ENCODE measurements at places on chromosomes 2 and 18.

- no peak for DNase-seq
Observed at GRCh38 chr2:221100467-221101089, 471.5 kb downstream of the EPHA4 start.

GRCh38 chr2:205566606-205567168 is 115.6 kb upstream of the NRP2 start:
- no peak for DNase-seq

GRCh38 chr2:15908371-15908770 is 32.0 kb upstream of the MYCN start:
- no peak for DNase-seq

DNA sequence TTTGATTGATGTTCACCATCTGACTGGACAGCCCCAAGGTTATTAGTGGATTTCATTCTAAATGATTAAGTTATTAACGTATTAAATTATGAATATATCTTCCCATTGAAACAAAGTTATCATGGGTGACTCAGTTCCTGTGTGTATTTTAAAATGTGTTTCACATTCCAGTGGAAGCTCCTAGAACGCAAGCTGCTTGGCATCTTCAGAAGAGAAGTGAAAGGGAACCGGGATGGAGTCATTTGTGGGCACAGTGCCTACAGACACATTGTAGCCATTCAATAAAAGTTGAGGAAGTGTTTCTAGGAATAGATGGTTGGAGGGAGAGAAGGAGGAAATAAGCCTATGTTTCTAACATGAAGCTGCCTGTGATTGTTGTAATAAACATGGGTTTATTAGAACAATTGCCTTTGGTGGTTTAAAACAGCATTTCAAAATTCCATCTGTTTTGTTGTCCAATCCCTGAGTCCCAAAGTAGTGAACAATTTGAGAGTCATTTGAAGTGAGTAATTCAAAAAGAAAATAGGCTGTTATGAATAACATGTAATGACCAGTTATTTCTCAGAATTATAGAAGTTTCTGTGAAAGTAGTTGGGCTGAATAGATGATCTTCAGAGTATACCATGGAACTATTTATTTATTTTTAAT is 143.5 kb downstream of the PKP4 start:
- DNase-seq, result no peak

DNA sequence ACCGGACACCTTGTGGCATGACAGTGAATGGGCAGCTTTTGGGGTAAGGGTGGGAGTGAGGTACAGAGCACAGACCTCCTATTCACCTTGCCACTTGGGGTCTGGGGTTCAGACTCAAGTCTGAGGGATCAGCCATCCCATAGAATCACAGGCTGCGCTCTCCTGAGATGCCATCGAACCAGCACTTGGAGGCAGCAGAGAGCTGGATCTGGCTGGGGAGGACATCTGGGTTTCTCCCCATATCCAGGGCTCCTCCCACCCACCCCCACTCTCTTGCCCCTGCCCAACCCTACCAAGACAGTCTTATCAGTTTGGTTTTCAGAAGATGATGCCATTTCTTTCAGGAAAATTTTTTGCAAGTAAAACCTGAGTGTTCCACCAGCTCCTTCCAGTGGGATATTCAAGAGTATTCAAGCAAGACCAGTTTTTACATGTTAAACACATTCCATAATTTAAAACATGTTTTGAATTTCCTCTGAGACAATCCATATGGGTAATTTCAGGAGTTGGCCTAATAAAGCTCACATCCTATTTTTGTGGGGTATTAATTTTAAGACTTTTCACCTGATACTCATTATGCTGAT is 29.2 kb upstream of the TEX44 start:
- DNase-seq, result peak; percentile 42

- no peak for DNase-seq
Observed at GRCh38 chr2:63962186-63962585, 57.0 kb downstream of the VPS54 start.

GRCh38 chr2:188977317-188977716 is 3.1 kb downstream of the COL3A1 start:
- DNase-seq, result no peak

- DNase-seq, result no peak
Observed at GRCh38 chr2:170568511-170568910, 146.6 kb upstream of the SP5 start.

DNA sequence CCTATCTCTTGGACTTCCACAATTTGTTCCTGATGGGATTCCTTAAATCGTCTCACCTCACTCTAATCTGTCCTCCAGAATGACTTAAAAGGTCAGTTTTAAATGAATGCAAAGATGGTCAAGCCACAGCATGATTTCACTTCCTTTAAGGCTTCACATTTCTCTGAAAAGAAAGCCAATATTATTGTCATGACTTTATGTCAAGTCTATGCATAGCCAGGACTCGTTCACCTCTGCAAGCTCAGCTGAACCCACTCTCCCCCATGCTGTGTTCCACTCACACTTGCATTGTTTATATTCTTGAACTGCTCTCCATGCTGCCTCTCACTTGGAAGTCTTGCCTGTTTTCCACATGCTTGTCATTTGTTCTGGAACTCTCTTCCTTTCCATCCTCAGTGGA is 298.4 kb upstream of the MMADHC start:
- no peak for DNase-seq

GRCh38 chr2:121818546-121818945 is 63.1 kb downstream of the TSN start:
- no peak for DNase-seq

- peak; percentile 68 for DNase-seq
Observed at GRCh38 chr18:26655525-26656430, 107.4 kb upstream of the KCTD1 start.

DNA sequence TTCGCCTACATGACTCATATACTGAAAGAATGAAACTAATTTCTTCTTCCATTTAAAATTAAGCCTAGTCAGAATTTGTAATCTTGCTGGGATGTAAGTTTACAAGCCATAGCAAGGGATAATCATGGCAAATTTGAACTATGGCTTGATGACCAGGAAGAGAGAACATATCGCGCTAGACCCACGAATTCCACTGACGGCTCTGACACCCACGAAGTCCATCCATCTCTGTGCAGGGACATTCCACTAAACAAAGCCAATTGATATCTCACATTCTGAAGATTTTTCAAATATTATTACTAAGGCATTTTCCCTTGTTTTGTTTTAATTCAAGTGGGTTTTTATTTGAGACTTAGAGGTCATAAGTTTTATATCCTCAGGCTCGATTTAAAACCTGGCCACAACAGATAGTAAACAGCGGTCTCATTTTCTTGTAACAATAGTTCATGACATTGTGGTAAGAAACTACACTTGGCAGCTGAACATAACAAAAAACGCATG is 113.0 kb downstream of the QPCT start:
- DNase-seq, result no peak

GRCh38 chr2:205892665-205893259 is 193.2 kb downstream of the INO80D start:
- DNase-seq, result no peak

GRCh38 chr2:239129147-239129920 is 271.5 kb downstream of the HDAC4 start:
- DNase-seq, result no peak
